ENCODE measurements at places on chromosomes 4 and X. TPM values are rescaled to one million over a fixed set of nuclear protein-coding genes. Genes with fewer than 3 reads are reported as not detected.

- DNase-seq, result no peak
Observed at GRCh38 chrX:125492439-125492838, 172.8 kb downstream of the TEX13C start.

- no peak for DNase-seq
Observed at GRCh38 chr4:8200302-8200975, 1.3 kb downstream of the SH3TC1 start.

GABRE gene
- not detected for total RNA-seq

DNA sequence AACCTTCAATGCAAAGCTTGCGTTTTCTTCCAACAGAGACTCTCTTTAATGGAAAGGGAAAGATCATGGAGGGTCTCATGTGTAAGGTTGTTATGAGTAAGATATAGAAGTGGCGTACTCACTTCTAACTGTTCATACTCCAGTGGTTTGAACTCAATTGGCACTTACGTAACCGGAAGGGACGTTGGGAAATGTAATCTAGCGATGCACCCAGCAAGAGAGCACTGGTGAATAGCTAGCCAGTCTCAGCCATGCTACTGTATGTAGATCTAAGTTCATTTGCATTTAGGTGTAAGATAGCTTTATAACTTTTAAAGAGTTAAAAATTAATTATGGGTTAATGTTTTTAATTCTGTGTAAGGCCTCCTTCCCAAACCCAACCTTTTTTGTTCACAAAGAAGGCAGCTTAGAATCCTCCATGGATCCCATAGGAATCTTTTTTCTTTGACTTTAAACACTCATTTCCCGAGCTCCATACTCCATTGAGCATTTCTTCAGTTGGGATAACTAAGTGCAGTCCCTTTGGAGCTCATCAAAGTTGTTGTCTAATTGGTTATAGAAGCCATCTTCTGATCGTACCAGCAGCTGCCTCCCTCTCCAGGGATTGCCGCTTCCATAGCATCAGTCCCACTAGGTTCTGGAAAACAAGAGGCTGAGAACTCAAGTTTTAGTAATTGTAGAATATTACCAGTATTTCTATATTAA, 191.1 kb downstream of the RAPGEF2 start:
- peak; percentile 54 for DNase-seq

DNA sequence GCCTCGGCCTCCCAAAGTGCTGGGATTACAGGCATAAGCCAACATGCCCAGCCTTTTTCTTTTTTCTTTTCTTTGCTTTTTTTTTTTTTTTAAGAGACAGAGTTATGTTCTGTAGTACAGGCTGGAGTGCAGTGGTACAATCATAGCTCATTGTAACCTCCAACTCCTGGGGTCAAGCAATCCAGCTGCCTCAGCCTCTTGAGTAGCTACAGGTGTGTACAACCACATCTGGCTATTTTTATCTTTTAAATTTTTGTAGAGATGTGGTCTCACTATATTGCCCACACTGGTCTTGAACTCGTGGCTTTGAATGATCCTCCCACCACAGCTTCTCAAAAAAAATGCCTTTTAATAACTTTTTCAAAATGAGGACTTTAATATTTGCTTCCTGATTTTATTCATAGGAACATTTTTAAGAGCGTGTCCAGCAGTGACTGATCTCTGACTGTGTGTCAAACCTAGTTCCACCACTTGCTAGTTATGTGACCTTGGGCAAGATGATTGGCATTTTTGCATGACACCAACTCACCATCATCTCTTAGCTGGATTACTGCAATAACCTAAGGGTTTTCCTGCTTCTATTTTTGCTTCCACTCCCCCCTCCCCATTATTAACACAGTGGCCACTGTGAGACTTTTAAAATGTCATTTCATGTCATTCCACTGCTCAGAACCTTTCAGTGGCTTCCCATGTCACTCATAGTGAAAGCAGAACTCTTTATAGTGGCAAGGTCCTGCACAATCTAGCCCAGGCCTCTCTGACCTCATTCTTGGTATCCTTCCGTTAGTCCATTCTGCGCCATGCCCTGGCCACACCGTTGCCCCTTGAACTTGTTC, 4.5 kb upstream of the TNIP3 start:
- no peak for DNase-seq

ANK2 gene
- 1,513 TPM for total RNA-seq

GRCh38 chrX:14015294-14015693, 14.4 kb downstream of the GEMIN8 start:
- no peak for DNase-seq

FRAS1 gene
- 18.7 TPM for total RNA-seq

GRCh38 chr4:91267543-91267942, 1036.2 kb upstream of the GRID2 start:
- DNase-seq, result no peak

AFF2 gene
- 12.2 TPM for total RNA-seq

DUSP21 gene
- total RNA-seq, result not detected

- DNase-seq, result no peak
Observed at GRCh38 chr4:40258627-40259026, 61.8 kb downstream of the RHOH start.

DNA sequence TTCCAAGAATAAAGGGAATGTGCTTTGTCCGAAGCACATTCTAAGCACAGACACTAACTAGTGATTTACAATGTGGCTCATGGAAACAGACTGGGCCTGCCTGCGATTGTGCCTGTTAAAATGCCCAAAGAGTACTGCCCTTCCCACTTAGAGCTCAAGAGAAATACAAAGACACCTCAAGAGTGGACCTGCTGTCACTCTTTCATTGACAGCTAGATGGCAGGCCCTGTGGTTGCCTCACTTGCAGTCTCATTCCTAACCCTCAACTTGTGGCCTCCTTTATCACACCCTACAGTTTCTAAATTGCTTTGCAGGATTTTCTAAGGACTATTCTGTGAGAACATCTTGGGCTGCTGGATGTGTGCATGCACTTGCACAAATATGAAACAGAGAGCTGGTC, 331.0 kb upstream of the EMCN start:
- no peak for DNase-seq

SOX3 gene
- 0.71 TPM for total RNA-seq

PACRGL gene
- total RNA-seq, result 10.9 TPM

GRCh38 chr4:26001413-26001812, 87.4 kb downstream of the SMIM20 start:
- DNase-seq, result no peak

DNA sequence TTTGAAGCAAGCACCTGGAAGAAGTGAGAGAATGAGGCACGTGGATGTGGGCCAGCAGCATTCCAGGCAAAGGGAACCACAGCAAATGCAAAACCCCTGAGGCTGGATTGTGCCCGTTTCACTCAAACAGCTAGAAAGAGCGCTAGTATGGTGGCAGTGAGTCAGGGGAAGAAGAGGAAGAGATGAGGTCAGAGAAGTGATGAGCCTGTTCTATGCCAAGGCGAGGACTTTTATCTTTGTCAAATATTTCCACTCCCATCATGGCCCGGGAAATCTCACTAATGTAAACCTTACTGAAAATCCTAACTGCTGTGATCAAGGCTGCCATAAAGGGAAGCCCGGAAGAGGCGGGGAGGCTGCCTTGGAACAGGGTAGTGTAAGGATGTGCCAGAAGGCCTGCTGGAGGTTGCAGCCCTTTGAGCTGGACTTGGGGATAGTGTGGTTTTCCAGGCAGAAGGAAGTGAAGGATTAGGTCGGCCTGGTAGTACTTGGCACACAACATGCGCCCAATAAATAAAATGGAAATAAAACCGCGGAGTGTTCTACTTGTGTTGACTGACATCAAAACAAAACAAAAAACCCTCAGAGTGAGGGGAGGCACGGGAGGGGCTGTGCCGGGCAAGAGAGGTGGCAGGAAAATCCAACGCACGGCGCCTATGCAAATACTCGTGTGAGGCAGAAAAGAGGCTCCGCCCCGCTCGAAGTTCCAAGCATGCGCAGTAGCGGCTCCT, 1.2 kb upstream of the CDK16 start:
- DNase-seq, result no peak

DNA sequence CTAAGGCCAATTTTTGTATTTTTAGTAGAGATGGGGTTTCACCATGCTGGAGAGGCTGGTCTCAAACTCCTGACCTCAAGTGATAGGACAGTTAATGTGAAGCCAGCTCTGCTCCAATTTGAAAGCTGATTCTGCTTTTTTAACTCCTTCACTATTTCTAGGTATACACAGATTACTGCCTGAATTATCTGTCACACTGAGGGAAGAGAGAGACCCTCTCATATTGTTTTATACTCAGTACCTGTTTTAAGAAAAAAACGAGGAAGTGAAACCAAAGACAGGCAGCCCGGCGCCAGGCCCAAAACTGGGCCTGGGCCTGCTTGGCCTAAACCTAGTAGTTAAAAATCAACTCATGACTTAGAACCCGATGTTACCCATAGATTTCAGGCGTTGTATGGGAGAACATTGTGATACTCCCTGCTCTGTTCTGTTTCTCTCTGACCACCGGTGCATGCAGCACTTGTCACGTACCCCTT, 1601.5 kb upstream of the PCDH10 start:
- DNase-seq, result no peak

DNA sequence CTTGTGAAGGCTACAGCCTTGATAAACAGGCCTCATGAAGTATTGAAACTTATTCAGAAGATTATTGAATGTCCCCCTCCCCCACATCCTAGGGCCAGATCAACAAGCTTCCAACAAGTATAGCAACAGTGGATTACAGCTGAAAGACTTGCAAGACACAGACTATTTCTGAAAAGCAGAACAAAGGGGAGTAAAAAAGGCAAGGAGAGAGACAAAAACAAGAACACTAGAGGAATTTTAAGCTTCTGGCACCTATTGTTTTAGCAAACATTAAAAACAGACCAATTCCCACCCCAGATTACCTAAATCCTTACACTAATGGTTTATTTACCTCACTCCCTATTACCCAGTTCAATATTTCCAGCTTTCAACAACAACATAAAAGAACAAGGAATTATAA, 446.3 kb upstream of the FSTL5 start:
- no peak for DNase-seq

DNA sequence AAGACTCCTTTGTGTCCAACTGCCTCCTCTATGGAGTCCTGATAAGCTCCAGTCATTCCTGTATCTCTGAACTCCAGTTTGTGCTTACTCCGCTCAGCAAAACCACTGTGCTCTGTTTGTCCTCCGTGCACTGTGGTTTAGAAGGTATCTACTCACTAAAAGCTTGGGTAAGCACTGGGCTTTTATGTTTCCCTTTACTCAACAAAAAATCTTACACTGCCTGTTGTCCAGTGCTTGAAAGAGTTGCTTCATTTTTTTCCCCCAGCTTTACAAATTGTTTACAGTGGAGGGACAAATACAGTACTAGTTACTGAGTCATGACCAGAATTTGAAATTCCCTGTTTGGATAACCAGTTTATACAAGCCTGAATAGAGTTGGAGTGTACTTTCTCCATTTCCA, 545.3 kb upstream of the FAT1 start:
- no peak for DNase-seq

C4orf51 gene
- not detected for total RNA-seq

DNA sequence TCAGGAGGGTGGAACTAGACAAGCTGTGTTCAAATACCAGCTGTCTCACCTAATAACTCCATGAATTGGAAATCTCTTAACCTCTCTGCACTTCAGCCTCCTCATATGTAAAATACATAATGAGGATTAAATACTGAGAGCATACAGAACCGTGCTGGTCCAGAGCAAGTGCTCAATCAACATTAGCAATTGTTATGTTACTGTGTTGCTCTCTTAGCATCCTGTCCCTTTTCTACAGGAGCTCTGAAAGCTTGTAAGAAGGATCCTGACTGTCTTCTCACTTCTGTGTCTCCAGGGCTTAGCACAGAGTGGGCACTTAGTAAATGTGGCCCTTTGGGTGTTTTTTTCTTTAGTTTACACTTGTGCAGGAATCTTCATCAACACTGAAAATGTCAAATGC, 1456.1 kb upstream of the IGFBP7 start:
- no peak for DNase-seq

GRCh38 chrX:124211312-124211942, 121.0 kb upstream of the TEX13D start:
- DNase-seq, result no peak

- DNase-seq, result no peak
Observed at GRCh38 chrX:103212749-103213457, 2.0 kb upstream of the BEX4 start.

MAGEA10 gene
- total RNA-seq, result not detected

DNA sequence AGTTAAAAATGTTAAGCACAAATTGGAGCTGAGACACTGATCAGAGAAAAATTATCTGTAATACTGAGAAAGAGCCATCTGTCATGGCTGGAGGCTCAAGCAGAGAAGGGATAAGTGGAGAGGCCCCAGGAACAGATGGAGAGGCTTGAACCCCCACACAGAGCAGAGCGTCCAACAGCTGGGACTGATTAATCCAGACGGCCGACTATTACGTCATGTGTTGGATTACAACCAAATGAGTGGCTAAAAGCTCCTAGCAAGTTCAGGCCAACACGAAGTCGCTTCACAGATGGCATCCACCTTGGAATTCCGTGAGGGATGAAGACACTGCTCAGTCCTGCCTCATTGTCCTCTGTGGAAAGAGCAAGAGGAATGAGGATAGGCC, 57.7 kb upstream of the ATXN3L start:
- DNase-seq, result peak; percentile 43

- DNase-seq, result peak; percentile 86
Observed at GRCh38 chr4:56799824-56800756, 21.4 kb downstream of the SPINK2 start.

- no peak for DNase-seq
Observed at GRCh38 chr4:6368096-6368495, 98.4 kb downstream of the WFS1 start.

LNX1 gene
- 0.10 TPM for total RNA-seq

DNA sequence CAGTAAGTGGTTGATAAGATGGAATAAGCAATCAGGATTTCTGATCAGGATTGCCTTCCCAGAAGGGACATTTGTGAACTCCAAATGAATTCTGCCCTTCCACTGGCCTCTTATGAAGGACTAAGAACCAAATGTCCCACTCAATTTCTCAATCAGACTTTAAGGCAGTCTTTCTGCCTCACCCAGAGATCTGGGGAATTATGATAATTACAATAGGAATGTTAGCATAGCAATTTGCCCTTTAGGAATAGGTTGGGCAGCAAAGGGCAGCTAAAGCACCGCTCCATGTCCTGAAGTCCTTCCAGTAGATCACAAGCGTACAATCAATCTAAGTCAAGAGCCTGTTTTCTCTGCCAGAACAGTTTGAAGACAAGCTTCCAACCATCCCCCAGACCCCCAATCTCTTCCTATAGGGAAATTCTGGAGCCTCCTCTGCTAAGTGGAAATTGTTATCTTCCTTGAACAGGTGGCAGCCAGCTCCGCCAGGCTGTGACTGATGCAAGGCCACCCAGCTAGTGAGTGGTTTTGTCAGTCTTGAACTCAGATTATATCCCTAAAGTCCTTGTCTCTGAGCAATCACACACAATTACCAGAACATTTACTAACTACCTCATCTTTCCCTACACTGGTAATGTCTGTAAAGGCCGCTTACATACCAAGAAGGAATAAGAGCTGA, 18.6 kb downstream of the NKX3-2 start:
- DNase-seq, result no peak

DNA sequence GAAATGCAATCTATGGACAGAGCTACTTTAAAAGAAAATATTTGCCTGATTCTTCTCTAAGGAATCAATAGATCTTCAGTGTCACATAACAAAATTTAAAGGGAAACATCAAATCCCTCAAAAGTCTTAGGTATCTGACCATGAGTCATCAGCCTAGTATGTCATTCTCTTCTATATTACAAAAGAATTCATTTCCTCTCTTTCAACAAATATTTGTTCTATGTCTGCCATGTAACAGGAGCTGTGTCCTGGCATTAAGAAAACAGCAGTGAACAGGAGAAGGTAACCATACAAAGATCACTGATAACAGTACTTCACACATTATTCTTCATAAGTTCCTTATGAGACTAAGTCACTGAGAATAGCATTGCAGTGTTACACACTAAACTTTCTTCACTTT, 243.6 kb upstream of the DKK2 start:
- DNase-seq, result no peak

- DNase-seq, result no peak
Observed at GRCh38 chr4:99664716-99665115, 7.1 kb upstream of the C4orf54 start.

Data from glutamatergic neuron (in vitro differentiated cells).